ENCODE measurements at places on chromosomes 5 and 9.
A peak's percentile ranks its signal among the peaks of the same experiment; 100 is the strongest.

DNA sequence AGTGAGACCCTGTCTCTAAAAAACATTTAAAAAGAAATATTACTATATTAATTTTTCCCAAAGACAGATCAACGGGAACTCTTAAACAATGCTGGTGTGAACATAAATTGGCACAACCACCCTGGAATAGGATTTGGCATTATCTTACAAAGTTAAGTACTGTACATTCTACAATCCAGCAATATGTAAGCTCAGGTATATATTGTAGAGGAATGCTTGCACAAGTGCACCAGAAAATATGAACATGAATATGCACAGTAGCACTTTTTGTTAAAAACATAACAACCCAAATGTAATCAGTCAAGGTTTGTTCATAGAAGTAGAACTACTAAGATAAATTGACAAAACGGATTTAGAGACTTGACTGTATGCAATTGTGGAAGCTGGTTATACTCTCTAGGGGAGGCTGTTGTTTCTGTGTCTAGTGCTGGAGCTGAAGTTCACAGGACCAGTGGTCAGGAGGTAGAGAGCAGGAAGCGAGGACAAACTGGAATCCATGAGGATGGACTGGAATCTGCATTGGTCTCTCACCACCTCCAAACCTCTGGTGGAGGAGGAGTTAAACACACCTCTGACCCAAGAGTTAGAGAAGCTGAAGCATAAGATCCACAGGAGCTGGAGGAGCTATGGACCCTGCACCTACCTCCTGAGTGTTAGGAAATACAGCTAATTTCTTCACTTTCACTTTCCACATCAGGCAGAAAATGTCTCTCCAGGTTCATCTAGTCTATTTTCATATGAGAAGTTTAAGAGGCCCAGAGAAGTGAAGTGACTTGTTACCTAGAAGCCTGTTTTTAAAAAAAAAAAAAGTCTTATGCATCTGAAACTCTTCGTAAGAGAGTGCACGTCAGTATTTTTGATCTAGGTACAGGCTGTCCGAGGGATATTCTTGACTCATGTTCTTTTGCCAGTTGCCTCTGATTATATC, 20.3 kb upstream of the RIC1 start:
- no peak for DNase-seq

DNA sequence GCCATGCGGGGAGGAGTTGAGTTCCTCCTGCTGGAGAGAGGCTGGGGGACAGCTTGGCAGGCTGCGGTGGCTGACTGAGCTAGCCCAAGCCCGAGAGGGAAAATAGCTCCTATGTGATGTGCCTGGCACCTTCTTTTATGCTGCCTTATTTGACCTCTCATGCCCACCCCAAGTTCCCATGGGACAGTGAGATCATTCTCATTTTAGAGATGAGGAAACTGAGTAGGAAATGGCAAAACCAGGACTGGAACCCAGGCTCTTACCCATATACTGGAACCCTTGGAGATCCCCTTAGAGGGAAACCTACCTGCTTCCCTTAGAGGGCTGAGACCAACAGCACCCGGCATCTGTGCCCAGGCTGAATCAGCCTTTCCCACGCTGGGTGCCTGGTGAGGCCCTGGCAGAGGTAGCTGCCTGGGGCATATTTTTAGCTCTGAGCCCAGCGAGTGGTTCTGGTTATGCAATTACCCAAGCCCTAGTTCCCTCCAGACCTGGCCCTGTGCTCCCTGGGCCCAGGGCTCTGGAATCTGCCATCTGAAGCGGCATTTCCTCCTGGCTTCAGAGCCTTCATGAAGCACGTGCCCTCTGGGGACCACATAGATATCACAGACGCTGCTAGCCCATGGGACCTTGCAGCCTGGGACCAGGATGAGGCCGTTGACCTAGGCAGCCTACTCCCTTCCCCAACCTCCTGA, 23.6 kb downstream of the COL27A1 start:
- DNase-seq: peak; percentile 87

GRCh38 chr5:91293131-91293530, 90.0 kb downstream of the ARRDC3 start:
- DNase-seq: no peak

DNA sequence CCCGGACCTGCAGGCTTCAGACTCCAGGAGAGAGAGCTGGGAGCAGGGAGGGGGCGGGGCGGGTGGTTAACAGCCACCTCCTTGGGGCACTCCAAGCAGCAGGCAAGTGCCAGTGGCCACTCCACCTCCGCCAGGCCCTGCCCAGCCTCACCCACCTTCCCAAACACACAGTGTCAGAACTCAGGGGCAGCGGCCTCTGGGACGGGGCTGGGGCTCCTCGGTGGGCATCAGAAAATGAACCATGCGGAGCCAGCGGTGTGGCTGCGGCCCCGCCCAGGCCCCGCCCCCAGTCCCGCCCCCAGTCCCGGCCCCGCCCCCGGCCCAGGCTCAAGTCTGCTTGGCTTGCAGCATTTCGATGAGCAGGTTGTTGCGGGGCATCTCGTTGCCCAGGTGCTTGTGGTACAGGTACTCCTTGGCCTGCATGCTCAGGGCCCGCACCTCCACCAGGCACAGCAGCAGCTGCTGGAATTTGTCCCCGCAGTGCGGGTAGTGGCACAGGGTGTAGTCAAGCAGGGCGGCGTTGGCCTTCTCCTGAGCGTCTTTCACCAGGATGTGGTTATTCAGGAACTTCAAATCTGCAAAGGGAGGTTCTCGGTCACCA, 24.7 kb downstream of the NR5A1 start:
- peak; percentile 74 for DNase-seq

- DNase-seq: no peak
These were observed 48.0 kb upstream of the ADAMTS16 start for GRCh38 chr5:5092149-5092548.

DNA sequence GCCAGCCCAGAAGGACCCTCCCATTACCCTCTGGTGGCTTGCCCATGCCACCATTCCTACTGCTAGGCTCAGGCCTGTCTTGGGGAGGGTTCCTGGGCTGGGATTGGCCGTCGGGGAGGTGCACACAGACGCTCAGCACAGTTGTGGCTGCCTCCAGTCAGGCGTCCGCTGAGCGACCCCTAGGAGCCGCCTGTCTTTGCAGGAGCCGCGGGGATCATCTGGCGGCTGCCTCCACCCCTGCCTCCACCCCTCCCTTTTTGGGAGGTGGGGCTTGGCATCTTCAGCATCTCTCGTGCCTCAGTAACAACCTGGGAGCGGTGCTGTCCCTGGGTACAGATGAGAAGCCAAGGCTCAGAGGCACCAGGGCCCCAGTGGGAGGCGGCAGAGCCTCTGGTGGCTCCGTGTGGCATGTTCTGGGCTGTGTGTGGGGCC, 39.6 kb downstream of the RXRA start:
- DNase-seq: no peak

GRCh38 chr5:107966201-107966600, 295.5 kb upstream of the EFNA5 start:
- no peak for DNase-seq

DNA sequence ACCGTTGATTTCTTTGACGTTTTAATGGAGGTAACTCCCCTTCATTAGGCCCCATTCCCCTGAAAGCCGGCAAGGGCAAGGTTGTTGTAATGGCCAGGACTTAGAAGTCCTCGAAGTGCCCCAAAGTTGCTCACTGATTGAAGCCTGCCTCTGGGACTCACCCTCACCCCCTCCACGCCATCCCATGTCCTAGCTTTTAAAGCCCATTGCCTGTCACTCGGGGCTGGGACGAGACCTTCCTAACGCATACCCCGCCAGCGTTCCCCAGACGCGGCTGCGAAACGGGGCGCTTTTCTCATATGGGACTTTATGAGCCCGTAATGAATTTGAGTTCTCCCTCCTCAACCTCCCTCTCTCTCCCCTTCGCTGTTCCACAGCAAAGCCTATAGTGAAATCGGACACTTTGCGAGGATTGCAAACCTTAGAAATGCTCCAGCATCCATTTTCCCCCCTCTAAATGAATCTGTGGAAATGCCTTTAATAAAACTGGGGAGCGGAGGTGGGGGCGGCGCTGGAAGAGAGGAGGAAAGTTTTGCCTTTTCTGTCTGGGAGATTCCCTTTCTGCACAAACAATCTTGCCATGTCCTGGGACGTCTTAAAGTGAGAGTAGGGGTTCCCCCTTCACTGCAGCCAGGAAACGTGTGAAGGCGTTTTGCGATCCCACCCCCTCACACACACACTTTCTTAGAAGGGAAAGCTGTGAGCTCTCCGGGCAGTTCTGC, 1.5 kb downstream of the PAPPA start:
- DNase-seq: no peak

GRCh38 chr5:39190311-39191102, 28.9 kb downstream of the FYB1 start:
- DNase-seq: no peak

- DNase-seq: no peak
These were observed 2.1 kb upstream of the HAND1 start for GRCh38 chr5:154479944-154480750.

- no peak for DNase-seq
These were observed 10.2 kb downstream of the STX17 start for GRCh38 chr9:99916650-99917049.

- no peak for DNase-seq
These were observed 124.7 kb upstream of the VLDLR start for GRCh38 chr9:2496934-2497333.

DNA sequence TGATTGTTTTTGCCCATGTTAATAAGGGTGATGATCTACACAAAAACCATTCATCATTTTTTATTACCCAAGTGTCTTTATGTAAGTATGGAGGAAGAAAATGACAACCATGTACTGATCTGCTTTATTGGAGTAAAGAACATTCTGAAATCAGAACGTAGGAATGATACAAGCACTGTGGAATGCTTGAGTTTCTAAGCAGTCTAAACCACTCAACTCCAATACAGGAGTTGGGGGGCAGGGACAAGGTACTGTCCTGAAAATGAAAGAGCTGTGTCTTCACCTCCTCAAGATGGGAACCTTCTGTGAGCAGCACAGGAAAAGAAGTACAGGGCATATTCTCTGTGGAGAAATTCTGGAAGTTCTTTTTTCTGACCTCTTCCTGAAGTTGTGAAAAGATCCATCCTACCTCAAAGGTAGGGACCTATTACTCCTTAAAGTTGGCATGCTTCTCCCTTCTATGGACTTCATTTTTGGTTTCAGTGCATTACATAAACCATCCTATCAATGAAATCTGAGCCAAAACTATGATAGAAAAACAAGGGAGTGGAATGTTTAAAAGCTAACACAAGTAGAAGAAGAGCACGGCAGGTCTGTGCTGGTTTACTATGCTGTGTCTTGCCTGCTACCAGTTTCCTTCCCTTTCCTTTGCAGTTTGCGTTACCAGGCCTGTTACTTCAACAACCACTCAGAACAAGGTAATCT, 202.6 kb downstream of the SEMA5A start:
- DNase-seq: no peak

DNA sequence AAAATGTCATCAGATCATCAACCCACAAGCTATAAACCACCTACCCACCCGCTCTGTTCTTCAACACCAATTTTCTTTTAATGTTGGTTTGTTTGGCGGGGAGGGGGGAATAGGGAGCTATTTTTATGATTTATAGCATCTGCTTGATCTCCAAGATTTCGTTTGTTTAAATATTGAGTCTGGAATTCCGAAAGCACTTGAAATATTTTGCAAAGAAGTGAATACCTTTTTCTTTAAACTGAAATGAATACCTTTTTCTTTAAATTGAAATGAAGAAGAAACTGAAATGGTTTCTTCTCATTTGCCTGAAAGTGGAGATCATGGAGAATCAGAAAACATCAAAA, 49.0 kb upstream of the TENT2 start:
- no peak for DNase-seq

DNA sequence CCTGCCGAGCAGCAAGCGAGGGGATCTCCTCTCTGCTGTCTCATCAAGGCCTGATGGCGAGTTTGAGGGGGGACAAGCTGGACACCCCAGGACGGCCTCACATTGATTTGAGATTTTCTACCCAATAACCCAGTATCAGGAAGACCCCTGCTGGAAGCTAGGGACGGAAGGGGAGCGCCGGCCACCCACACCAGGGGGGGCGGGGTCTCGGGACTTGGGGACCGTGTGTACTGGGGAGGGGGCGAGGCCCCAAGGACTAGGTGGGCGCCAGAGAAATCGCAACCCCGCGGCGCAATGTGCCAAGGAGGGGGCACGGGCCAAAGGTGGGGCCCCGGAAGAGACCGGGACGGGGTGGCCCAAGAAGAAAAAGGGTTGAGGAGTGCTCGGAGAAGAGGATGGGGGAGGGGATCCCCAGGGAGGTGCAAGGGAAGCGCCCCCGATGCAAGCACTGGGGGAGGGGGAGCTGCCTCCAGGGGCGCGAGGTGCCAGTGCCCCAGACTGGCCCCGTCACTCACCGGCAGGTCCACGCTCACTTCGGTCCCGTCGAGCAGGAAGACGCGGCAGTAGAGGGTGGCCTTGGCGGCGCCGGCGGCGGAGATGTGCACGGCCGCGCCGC, 1.1 kb downstream of the EPB41L4B start:
- DNase-seq: no peak

DNA sequence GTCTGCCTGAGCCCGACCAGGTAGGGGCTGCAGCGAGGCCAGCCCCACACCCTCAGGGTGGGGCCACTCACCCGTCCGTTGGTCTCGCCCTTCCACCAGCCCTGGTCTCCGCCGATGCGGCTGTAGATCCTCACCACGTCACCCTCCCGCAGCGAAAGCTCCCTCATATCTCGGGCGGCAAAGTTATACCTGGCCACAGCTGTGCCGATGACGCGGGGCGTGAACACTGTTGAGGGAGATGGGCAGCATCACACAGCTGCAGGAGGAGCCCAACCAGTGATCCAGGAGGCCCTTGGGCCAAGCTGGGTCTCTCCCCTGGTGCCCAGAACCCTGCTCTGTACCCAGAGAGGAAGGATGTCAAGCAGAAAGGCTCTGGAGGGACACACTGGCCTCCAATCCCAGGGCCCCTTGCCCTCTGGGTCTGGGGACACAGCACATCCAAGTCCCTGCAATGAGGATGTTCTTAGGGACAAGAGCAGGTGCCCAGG, 30.3 kb upstream of the SARDH start:
- DNase-seq: no peak

- no peak for DNase-seq
These were observed 138.6 kb upstream of the NFIB start for GRCh38 chr9:14452539-14452938.

DNA sequence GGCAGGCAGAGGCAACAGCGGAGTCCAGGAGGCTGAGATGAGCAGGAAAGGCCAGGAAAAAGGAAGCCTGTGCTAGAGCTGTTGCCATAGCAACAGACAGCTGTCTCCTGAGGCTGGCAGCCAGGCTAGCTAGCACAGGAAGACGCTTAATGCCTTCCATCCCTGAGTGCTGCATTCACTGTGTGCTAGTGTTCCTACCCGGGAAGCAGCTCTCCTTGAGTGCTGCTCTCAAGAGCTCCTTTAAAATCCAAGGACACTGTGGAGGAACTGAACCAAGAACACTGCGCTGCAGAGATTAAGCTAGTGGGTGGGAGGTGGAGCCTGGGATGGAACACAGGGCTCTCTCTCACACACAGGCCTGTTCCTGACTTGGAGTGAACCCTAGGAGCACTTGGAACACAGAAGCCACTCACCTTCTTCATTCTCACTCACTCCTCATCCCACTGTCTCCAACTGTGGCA, 53.5 kb upstream of the IL7R start:
- peak; percentile 65 for DNase-seq

DNA sequence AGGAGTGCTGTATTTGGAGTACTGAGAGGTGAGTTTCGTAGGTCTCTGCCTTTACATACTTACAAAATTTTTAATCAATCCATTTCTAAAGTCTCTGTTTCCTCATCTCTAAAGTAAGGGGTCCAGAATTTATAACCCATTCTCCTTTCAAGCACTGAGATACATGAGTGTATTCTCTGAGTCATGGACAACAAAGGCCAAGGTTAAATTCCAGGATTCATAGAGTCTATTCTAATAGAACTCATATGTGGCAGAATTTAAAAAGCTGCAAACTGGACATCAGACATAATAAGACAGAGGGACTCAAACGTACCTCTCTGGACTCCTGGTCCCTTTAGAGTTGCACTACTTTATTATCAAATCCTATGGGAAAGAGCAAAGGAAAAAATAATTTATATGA, 112.5 kb upstream of the SLIT3 start:
- DNase-seq: no peak

All from posterior cingulate gyrus (tissue), 11 donors.